ENCODE measurements at places on chromosomes 16 and 17. TPM values are rescaled to one million over a fixed set of nuclear protein-coding genes. Genes with fewer than 3 reads are reported as not detected.

The NPIPA2 gene
- total RNA-seq = 0.80 TPM

The LGALS9B gene
- total RNA-seq = not detected

The TSPOAP1 gene
- 22.7 TPM for total RNA-seq

DNA sequence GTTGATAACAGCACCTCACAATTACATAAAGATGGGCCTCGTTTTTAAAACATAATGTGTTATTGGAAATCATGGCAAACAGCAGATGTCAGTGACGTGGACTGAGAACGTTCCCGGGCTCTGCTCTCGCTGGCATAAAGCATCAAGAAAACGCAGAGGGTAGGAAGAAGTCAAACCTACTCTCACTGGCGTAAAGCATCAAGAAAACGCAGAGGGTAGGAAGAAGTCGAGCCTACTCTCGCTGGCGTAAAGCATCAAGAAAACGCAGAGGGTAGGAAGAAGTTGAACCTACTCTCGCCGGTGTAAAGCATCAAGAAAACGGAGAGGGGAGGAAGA, 110.6 kb downstream of the VPS53 start:
- DNase-seq = no peak

GRCh38 chr17:68054296-68054900, 18.9 kb downstream of the KPNA2 start:
- no peak for DNase-seq

GRCh38 chr16:77509796-77510195, 75.0 kb upstream of the ADAMTS18 start:
- DNase-seq = no peak

GRCh38 chr17:57553991-57554825, 190.9 kb downstream of the CCDC182 start:
- DNase-seq = no peak

- no peak for DNase-seq
Measured at GRCh38 chr17:46765453-46765852, 53.0 kb downstream of the WNT3 start.

DNA sequence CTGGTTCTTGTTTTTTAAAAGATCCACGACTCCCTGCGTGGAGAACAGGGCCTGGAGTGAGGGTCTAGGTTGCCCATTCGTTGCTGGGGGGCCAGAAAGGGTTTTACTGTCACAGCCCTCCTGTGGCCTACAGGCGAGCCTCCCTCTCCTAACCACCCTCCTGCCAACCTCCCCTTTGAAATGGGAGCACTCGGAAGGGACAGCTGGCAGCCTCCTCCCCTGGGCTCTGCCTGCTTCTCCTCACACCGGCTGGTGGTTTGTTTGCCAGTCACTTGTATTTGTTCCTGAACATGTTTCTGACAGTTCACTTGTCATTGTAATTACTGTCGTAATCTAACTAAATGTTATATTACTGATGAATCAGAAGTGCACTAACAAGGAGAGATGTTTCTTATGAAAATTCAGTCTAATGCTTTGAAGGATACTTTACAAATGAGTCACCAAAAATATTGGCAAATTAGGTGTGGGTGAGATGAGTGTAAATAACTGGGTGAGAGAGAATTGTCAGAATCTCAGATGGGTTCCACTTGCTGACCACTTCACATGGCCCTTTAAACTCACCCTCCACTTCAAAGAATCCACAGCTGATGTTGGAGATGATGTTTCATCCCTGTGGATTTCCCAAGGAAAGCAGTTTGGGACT, 2.7 kb upstream of the SPPL2C start:
- DNase-seq = no peak

GRCh38 chr16:74829637-74830036, 55.0 kb upstream of the FA2H start:
- DNase-seq = no peak

DNA sequence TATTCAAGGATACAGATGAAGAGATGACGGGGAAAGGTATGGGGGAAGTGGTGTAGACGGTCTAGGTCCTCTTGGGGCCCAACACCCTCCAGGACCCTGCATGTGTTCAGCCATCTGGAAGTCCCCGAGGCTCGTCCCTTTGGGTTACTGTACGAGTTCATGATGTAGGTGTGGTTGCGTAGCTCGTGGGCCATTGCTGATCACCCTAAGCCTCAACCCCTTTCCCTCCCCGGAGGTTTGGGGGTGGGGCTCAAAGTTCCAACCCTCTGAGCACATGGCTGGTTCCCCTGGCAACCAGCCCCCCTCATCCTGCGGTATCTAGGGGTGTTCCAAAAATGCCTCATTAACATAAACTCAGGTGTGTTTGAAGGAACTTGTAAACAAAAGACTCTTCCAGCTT, 98.8 kb upstream of the METRNL start:
- no peak for DNase-seq

- peak; percentile 60 for DNase-seq
Measured at GRCh38 chr17:72421128-72422092, 300.6 kb downstream of the SOX9 start.

DNA sequence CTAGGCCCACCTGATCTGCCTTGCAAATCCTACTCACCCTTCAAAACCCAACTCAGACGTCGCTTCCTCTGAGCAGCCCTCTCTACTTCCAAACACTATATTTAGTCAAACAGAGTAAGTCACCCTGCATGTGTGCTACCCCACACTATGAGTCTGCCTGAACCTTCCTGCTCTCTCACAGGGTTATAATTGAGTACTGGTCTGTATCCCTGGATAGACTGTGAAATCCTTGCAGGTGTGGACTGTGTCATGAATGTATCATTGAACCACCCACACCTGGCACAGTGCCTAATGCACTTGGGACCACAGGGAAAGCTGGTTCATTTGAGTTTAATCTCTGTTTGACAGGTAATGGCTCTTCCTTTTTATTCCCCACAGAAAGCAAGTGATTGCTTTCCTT, 3.4 kb downstream of the FBXO39 start:
- DNase-seq = no peak

DNA sequence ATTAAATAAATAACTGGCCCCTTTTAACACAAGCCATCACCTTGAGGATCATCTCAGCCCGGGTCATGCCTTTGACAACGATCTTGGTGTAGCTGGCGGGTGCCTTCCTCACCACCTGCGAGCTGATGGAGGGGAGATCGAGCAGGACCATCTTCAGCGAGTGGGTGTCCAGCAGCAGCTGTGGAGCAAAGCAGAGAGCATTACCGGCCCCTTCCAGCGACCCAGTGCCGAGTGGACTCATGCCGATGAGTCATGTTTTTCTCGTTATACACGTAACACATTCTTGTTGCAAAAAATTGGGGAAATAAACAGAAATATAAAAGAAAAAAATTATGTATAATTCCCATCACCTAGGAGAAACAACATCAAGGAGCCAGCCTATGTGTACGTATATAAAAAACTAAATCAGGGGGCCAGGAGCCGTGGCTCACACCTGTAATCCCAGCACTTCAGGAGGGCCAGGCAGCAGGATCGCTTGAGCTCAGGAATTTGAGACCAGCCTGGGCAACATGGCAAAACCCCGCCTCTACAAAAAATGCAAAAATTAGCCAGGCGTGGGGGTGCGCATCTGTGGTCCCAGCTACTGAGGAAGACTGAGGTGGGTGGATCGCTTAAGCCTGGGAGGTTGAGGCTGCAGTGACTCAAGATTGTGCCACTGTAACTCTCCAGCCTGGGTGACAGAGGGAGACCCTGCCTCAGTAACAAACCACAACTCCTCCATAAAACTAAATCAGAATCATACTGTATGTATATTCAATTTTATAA, 169.1 kb upstream of the RPH3AL start:
- DNase-seq = no peak

DNA sequence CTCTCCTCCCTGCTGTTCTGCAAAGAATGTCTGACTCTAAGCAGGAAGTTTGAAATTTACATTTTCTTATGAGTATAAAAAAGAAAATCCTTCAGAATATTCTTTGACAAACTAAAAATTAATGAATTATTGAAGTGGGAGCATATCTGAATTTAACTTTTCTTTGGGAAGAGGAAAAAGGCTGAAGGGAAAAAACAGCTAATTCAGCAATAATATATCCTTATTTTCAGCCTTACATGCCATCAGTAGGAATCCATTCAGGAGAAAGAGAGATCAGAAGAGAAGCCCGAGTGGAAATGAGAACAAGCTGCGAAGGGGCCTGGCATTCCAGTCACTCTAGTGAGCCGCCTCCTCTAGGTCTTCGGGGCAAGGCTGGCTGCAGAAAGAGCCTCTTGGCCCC, 41.7 kb upstream of the BCAR1 start:
- no peak for DNase-seq
